ENCODE measurements at places on chromosomes 1 and 21.

GRCh38 chr1:82139751-82140468, 339.2 kb downstream of the ADGRL2 start:
- DNase-seq = no peak

DNA sequence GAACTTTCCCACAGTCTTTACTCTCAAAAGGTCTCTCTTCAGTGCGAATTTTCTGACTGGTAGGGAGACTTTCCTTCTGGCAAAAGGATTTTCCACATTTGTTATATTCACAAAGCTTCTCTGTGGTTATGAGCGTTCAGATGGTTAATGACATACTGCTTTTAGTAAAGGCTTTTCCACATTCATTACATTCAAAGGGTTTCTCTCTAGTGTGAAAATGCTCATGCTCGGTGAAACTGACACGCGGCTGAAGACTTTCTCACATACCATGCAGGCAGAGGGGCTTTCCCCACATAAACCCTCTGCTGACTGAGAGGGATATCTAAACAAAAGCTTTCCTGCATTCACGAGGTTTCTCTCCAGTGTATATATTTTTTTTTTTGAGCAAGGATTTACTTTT, 9.9 kb upstream of the KLF18 start:
- no peak for DNase-seq

GRCh38 chr1:190578017-190578416, 100.4 kb upstream of the BRINP3 start:
- DNase-seq = no peak

- no peak for DNase-seq
These were observed 2.1 kb downstream of the VCAM1 start for GRCh38 chr1:100721526-100722207.

- no peak for DNase-seq
These were observed 140.4 kb downstream of the ZNF326 start for GRCh38 chr1:90135286-90135685.

DNA sequence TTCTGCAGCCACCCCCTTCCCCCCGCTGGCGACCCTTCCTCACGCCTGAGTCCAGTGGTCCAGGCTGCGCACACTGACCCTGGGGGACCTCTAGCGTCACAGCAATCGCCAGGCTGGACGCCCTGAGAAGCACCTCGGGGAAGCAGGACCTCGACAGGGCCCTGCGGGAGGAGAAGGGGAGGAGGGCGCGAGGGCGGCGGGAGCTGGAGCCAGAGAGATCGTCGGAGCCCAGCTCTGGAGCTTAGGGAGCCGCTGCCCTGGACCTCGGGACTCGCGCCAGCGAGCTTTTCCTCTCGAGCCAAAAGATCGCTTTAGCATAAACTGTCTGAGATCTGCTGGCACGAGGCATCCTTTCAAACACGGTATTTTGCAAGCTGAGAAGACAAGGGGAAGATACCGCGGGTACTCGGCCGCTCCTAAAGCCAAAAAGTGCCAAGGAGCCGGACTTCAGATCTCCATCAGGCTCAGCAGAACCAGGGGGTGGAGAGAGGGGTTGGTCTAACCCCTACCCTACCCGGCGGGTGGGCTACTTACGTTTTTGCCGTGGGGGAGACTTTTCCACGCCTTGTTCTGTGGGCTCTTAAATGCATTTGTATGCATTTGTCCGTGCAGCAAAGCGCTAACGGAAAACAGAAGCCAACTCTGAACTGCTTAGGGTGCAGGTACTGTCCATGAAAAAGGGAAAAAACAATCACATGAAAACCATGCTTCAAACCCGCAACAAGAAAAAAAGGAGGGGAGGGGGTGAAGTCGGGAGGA, 586 bp downstream of the COL24A1 start:
- peak; percentile 30 for DNase-seq

DNA sequence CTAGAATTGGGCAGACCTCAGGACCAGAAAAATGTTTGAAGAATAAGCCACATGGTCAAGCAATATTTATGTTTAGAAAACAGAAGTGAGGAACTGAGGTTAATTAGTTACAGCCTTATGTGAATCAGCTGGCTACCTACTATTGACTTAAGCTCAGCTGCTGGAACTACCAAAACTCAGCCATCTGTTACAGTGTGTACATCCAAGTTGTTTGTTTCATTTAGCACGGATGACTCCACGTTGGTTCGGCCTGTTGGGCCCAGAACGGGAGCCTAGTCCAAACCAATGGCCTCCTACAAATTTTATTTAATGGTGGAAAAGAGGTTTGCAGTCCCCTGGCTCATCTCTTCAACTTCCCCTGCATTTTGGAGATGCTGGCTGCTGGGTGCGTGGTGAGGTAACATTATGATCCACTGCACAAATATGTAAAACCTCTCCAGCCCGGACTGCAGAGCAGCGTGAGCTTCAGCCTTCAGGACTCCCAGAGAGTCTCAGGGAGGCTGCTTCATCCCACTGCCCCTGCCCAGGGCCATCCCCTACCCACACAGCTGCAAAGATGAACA, 143.4 kb downstream of the ZZZ3 start:
- no peak for DNase-seq

DNA sequence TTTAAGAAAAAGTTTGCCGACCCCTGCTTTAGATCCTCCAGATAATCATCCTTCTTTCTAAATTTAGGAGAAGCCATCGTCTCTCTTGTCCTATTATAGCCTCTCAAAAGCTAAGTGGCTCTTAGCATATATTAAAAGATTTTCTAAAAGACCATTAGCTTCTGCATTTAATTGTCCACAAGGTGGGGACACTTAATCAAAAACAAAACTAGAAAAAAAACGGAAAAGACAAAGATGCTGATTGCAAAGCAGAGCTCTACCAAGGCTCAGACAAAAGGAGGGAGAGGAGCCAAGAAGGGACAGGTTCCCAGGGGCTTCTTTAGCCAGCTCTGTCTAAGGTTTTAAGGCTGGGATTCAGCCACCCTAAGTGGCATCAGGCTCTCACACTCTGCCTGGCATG, 128.3 kb upstream of the HMGB4 start:
- DNase-seq = no peak

DNA sequence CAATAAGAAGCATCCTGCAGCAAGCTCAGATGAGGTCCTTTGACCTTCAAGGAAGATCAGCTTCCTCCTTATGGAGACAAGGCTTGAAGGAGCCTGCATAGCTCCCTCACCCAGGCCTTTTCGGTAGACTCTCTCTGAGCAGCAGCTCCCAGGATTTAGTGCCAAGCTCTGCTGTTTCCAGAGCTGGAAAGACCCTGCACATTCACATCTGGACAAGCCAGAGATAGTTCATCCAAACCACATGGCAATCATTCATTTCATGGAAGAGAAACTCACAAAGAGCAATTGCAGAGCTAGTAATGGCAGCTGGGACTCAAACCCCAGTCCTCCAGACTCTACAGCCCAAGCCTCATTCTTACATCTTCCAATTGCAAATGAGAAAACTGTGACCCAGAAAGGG, 76.4 kb upstream of the EDN2 start:
- DNase-seq = no peak

DNA sequence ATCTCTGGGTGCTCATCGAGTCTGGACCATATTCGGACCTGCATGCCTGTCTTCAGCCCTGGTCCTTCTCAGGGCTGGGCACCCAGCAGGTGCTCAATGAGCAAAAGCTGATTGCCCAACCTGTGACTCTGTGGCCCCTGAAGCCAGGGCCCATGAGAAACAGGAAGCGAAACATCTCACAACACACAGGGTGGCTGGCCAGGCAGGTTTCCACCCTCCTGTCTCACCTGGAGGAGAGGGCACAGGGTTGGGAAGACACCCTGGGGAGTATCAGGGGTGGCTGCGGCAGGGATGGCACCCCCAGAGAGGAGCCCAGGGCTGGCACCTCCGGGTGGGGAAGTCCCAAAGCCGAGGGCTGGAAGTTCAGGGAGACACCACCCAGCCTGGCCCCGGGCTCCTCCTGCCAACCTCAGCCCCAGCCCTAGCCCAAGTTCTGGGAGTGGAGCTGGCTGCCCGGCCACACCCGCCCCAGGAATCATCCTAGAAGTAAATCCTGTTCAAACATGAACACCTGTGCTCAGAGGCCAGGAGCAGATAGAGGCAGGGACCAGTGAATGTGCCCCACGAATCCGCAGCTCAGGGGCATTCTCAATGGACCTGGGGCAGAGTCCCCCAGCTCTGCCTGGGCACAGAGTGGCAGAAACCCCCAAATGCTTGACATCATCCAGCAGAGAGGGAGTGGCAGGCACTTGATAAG, 54.6 kb downstream of the RAP1GAP start:
- DNase-seq = no peak

DNA sequence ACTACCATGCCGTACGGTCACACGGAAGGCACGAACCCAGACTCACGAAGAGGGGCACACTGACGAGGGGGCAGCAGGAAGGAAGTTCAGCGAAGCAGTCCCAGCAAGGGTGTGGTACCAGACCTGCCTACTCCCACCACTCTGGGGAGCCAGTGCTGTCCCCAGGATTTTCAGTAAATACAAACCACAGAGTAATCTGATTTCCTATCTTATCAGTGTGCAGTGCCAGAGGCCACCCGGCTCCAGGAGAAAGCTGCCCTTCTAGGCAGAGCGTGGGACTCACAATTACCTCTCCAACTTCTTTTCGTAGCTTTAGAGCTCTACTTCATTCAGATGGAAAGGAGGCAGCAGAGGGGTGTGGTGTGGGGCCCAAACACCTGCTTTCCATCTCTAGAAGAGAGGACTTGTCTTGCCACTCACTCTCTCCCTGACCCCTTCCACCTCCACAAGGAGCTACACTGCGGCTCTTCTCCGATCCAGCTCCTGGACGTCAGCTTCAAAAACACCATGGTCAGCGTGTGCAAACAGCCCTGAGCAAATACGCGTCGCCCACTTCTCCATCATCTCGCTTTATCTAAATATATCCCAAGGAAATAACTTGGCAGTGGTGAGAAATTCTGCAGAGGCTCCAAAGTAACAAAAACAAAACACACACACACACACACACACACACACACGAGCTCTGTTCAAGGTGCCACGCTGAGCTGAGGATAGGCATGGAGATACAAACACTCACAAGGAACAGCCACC, 98.5 kb downstream of the MRPL37 start:
- DNase-seq = no peak

- no peak for DNase-seq
These were observed 671.9 kb downstream of the PTPRC start for GRCh38 chr1:199310708-199311107.

DNA sequence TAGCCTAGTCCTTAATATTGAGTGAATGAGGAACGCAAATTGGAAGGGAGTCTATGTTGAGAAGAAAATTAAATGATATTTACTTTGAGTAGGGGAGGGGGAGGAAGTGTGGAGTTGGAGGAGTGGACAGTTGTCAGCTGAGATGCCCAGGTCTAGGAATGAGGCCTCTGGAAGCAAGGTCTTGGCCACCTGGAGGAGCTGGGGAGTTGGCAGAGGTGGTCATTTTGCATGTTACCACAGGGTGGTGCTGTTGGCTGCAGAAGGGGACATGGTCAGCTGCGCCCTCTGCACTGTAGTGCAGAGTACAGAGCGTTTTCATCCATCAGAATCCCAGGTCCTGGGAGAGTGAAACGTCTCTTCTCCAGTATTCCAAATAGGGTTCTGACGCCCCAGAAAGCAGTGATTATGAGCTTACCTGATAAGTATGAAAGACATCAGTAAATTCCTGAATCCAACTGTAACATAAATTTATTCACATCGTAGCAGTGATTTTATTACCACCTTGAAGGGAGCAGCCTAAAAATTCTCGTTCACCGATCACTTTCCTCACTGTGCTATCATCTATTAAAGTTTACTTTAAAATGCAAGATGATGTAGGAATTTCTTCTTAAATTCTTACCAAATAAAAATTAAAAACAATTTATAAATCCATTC, 13.8 kb downstream of the PARK7 start:
- DNase-seq = peak; percentile 85

- DNase-seq = no peak
These were observed 11.6 kb downstream of the SLC2A1 start for GRCh38 chr1:42947117-42947516.

- DNase-seq = no peak
These were observed 102.3 kb downstream of the GLIS1 start for GRCh38 chr1:53636621-53637171.

DNA sequence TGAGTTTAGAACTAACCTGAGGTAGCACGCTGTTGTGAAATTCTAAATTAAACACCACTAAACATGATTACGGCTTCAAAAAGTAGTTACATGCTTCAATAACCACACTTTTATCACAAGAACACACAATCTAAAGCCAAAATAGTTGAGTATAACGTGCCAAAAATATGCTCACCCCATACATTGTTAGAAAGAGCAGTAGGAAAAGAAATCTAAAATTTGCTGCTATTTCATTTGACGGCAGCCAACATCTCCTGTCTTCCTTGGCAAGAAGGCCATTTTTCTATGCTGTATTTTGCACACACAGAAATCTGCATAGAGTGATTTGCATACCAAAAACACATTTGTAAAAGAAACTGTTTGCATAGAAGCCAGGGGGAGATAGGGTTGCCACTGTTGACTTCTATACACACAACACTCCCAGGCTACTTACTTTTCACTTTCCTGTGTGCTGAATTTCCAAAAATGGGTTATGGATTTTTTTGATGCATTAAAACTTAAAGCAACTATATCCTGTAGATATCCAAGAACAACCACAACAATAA, 42.9 kb upstream of the DMRTB1 start:
- no peak for DNase-seq

DNA sequence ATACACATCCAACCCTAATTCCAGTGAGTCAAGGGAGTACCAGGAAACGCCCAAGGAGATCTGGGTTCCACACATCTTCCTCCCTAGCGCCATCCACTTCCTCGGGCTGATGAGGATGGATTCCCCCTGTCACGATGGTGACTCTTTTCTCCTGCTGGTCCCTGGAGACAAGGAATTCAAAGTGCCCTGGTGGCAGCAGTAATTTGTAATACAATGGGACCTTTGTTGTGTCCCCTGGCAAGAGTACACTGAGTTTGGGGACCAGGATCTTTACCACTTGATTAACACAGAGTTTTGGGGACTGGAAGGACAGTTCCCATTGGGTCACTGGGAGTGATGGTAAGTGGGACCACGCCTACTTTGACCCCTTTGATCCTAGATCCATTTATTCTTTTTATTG, 9.4 kb upstream of the JAK1 start:
- no peak for DNase-seq

GRCh38 chr1:183699616-183700160, 46.6 kb upstream of the APOBEC4 start:
- no peak for DNase-seq

- no peak for DNase-seq
These were observed 15.1 kb downstream of the KHDRBS1 start for GRCh38 chr1:32028746-32029145.

GRCh38 chr1:24874611-24875234, 55.4 kb downstream of the RUNX3 start:
- no peak for DNase-seq

- DNase-seq = no peak
These were observed 48.6 kb upstream of the PTGFRN start for GRCh38 chr1:116861137-116861536.

GRCh38 chr1:6111571-6111970, 65.9 kb downstream of the KCNAB2 start:
- DNase-seq = no peak
